K562 (cell line): ENCODE measurements at places on chromosomes 12 and 14. TPM values are rescaled to one million over a fixed set of nuclear protein-coding genes. Genes with fewer than 3 reads are reported as not detected.

DNA sequence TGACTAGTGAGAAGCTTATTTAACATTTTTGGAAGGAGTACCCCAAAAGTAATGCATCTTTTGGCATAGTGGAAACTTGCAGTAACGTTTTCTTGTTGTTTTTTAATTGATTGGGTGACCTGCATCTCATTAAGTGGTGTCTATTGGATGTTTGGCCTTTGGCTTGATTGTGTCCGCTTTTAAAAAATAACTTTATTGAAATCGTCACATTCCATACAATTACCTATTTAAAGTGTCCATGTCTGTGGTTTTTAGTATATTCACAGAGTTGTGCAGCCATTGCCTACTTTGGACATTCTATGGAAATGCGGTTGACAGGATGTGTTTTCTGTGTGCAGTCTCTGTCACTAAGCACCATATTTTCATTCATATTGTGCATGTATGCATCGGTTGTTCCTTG is 46.3 kb downstream of the TRAF3 start:
- H3K36me3 ChIP-seq, result no peaks in the 10 kb centered on the region
- H3K27ac ChIP-seq, result no peak overlapping the region
- peaks cover 27% of the 10 kb centered on the region for H3K4me1 ChIP-seq

DNA sequence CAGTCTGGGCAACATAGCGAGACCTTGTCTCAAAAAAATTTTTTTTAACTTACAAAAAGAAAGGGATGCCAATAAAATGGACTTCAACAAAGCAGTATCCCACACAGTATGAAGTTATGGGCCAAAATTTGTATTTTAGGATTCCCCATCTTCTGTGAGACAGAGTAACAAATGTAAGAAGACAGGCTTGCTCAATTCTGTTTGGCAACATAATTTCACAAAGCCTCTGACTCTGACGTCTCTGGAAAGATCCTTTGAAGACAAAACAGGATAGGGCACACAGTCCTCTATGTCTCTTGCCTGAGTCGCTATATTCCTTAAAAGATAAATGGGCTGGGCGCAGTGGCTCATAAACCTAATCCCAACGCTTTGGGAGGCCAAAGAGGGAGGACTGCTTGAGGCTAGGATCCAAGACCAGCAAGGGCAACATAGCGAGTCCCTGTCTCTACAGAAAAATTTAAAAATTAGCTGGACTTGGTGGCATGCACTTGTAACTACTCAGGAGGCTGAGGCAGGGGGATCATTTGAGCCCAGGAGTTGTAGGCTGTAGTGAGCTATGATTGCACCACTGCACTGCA is 1.1 kb upstream of the HOMEZ start:
- H3K4me3 ChIP-seq, result peak overlapping the region; percentile 92
- peaks cover 21% of the 10 kb centered on the region for H3K36me3 ChIP-seq
- peaks cover 7% of the 10 kb centered on the region for H3K4me1 ChIP-seq
- DNase-seq, result no peak

GRCh38 chr14:50106178-50106577 is 10.2 kb downstream of the VCPKMT start:
- H3K4me3 ChIP-seq, result no peak overlapping the region
- H3K27me3 ChIP-seq, result no peaks in the 10 kb centered on the region
- H3K4me1 ChIP-seq, result no peaks in the 10 kb centered on the region
- H3K36me3 ChIP-seq, result peaks cover 31% of the 10 kb centered on the region; the same call in 2 of the 3 replicates

DNA sequence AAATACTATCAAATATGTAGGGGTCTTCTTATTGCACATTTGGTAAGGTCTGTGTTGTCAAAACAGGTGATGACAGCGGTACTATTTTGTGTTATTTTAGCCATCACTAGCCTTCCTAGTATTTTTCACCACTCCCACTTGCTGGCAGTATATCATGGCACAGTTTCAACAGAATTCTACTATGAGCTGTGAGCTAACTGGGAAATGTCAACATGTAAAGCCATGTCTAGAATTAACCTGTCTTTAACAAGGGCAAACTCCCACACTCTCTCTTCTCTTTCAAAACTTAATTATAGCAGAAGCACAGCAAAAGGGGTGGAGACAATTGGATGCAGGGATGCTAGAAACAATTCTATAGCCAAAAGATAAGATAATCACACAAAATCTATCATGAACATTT is 253.4 kb downstream of the PAX9 start:
- H3K36me3 ChIP-seq, result no peaks in the 10 kb centered on the region
- no peaks in the 10 kb centered on the region for H3K27me3 ChIP-seq
- no peak for DNase-seq
- no peak overlapping the region for H3K4me3 ChIP-seq
- no peaks in the 10 kb centered on the region for H3K4me1 ChIP-seq
- no peak overlapping the region for H3K27ac ChIP-seq

GRCh38 chr14:42174357-42174756 is 567.7 kb downstream of the LRFN5 start:
- no peak overlapping the region for H3K27ac ChIP-seq
- H3K4me3 ChIP-seq, result no peak overlapping the region
- H3K36me3 ChIP-seq, result no peaks in the 10 kb centered on the region
- H3K4me1 ChIP-seq, result no peaks in the 10 kb centered on the region
- no peaks in the 10 kb centered on the region for H3K27me3 ChIP-seq

DNA sequence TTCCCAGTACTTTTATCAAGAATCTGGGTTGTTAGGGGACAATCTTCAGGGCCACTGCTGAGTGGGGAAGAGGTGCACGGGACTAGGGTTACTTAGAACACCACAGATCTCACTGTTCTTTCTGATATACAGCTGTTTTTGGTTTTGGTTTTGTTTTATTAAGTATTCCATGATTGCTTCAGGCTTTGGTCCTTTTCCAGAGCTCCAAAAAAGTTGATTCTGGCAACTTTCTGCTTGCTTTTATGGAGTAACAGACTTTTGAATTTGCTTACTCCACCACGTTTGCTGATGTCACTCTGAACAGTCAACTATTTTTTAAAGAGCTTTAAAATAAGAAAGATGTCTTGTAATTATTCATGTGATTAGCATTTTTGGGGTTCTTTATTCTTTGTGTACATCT is 368.1 kb upstream of the FOXG1 start:
- no peaks in the 10 kb centered on the region for H3K36me3 ChIP-seq
- no peak for DNase-seq
- no peaks in the 10 kb centered on the region for H3K4me1 ChIP-seq
- no peak overlapping the region for H3K4me3 ChIP-seq
- no peak overlapping the region for H3K27ac ChIP-seq

- H3K4me3 ChIP-seq, result no peak overlapping the region
- no peak for DNase-seq
- peaks cover 7% of the 10 kb centered on the region for H3K27me3 ChIP-seq
- H3K36me3 ChIP-seq, result no peaks in the 10 kb centered on the region
- no peaks in the 10 kb centered on the region for H3K4me1 ChIP-seq
Observed at GRCh38 chr14:96221109-96221650, 16.5 kb downstream of the BDKRB2 start.

- no peak overlapping the region for H3K4me3 ChIP-seq
- H3K27me3 ChIP-seq, result no peaks in the 10 kb centered on the region
- no peaks in the 10 kb centered on the region for H3K4me1 ChIP-seq
- no peak overlapping the region for H3K27ac ChIP-seq
Observed at GRCh38 chr14:84343656-84344055, 1186.3 kb upstream of the FLRT2 start.

DNA sequence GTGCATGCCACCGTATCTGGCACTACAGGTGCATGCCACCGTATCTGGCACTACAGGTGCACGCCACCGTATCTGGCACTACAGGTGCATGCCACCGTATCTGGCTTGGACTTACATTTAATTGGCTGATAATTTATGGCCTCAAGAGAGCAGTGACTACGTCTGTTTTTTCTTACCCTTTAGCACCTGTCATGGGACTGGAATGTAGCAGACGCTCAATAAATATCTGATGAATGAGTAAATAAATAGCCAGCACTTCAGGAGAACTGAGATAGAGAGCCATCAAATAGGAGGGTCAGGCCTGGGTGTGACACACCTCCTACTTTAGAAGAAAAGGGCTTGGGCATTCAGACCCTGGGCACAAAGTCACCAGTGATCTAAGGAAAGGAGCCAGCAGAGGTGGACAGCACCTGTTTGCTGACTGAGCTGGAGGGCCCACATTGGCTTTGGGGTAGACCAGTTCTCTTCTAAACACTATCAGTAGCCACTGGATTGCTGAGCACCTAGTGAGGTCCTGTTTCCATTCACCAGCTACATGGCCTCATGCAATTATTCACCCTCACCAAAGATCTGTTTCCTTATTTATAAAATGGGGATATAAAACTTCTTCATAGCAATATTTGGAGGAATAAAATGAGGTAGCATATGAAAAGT is 50.1 kb downstream of the RFX4 start:
- H3K4me3 ChIP-seq, result no peak overlapping the region
- no peak for DNase-seq

- H3K27me3 ChIP-seq, result no peaks in the 10 kb centered on the region
- DNase-seq, result no peak
- peaks cover 4% of the 10 kb centered on the region; the same call in 2 of the 3 replicates for H3K4me1 ChIP-seq
Observed at GRCh38 chr14:29810682-29811081, 117.0 kb downstream of the PRKD1 start.

DNA sequence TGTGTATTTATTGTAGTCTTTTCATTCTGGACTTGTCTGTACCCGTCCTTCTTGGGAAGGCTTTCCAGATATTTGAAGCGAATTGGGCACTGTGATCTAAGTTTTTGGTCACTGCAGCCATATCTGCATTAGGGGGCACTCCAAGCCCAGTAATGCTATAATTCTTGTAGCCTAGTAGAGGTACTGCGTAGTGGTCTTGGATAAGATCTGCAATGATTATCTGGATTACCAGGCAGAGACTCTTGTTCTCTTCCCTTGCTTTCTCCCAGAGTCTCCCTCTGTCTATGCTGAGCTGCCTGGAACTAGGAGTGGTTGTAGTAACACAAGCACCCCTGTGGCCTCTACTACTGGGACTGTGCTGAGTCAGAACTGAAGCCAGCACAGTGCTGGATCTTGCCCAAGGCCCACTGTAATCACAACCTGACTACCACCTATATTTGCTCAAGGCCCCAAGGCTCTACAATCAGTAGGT is 30.0 kb downstream of the SLC38A2 start:
- H3K27me3 ChIP-seq, result peaks cover 3% of the 10 kb centered on the region; the same call in 1 of the 3 replicates
- H3K4me1 ChIP-seq, result no peaks in the 10 kb centered on the region
- H3K4me3 ChIP-seq, result no peak overlapping the region
- no peak for DNase-seq

GRCh38 chr12:112111931-112112330 is 3.3 kb upstream of the NAA25 start:
- H3K27ac ChIP-seq, result no peak overlapping the region
- H3K4me3 ChIP-seq, result no peak overlapping the region
- H3K27me3 ChIP-seq, result no peaks in the 10 kb centered on the region
- peaks cover 6% of the 10 kb centered on the region; the same call in 1 of the 3 replicates for H3K36me3 ChIP-seq
- peaks cover 30% of the 10 kb centered on the region for H3K4me1 ChIP-seq
- peak; percentile 35 for DNase-seq

- no peaks in the 10 kb centered on the region; the same call in 2 of the 3 replicates for H3K36me3 ChIP-seq
- H3K27ac ChIP-seq, result no peak overlapping the region
- H3K4me1 ChIP-seq, result no peaks in the 10 kb centered on the region
- H3K27me3 ChIP-seq, result no peaks in the 10 kb centered on the region
- no peak overlapping the region for H3K4me3 ChIP-seq
Observed at GRCh38 chr12:39805651-39806050, 186.0 kb upstream of the ABCD2 start.

DNA sequence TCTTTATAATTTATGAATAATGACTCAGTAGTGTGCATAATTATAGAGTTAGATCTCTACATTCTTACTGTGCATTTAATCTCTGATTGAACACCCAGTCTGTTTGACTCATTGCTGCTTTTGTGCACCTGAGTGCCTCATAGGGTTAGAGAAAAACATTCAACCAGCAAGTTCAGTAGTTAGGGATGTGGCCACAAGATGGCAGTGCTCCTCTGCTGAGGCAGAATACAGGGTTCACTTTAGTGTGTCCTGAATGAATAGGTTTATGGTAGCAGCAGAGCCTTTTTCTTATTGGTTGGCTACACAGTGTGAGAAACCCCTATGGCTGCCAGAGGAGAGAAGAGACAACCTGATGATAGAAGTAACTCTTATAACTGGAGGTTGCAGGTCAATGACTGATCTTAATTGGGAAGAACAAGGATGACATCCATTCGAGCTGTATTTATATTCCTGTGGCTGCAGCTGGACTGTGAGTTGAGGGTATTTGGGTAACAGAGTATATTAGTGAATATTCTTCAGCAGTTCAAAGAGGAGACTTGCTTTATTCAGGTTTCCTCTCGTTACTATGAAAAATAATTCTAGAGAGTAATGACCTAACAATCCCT is 194.9 kb upstream of the OR4E1 start:
- H3K4me1 ChIP-seq, result no peaks in the 10 kb centered on the region
- no peaks in the 10 kb centered on the region for H3K36me3 ChIP-seq
- H3K27me3 ChIP-seq, result no peaks in the 10 kb centered on the region
- no peak overlapping the region for H3K27ac ChIP-seq

DNA sequence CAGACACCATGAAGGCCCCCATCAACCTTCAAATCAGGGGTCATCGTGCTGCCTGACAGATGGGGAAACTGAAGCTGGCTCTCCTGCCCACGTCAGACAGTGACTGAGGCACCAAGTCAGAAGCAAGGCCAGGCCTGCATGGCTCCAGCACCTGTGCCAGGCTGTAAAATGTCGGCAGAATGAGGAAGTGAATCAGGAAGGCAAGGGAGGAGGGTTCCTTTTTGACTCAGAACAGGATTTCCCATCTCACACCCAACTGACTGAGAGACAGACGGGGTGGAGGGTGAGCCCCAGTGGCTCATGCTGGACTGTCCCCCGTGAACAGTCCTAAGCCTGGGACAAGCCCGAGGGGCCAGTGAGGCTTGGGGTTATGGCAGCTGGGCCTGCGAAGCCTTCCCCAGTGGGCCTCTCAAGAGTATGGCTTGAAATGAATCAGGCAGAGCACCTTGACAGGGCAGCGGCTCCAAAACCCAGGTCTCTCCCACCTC is 20.9 kb downstream of the SYNE3 start:
- no peaks in the 10 kb centered on the region for H3K27me3 ChIP-seq
- H3K4me3 ChIP-seq, result no peak overlapping the region
- H3K27ac ChIP-seq, result no peak overlapping the region

The C1S gene
- 0.84 and 1.2 TPM in 2 replicates for total RNA-seq

The HVCN1 gene
- total RNA-seq, result 0.87 and 1.4 TPM in 2 replicates

The CPSF2 gene
- total RNA-seq, result 65.4 and 67.8 TPM in 2 replicates

The CDKN3 gene
- total RNA-seq, result 41.3 and 46.5 TPM in 2 replicates

The FGF6 gene
- total RNA-seq, result not detected in 2 replicates
